ENCODE measurements at places on chromosomes 13 and 19.

DNA sequence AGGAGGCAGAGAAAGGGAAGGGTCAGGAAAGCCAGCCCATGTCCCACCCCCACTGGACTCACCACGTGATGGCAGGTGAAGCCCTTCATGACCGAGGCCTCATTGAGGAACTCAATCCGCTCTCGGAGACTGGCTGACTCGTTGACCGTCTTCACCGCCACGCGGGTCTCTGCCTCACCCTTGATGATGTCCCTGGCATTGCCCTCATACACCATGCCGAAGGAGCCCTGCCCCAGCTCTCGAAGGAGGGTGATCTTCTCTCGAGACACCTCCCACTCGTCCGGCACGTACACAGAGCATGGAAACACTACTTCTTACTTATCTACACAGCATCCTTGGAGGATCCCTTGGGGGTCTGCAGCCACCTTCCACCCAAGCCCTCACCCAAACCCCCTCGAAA is 55.7 kb downstream of the ZNF557 start:
- no peak for DNase-seq

GRCh38 chr13:114143806-114144605 is 11.6 kb upstream of the RASA3 start:
- no peak for DNase-seq

- no peak for DNase-seq
These were observed 26.0 kb downstream of the NAXD start for GRCh38 chr13:110641055-110642015.

DNA sequence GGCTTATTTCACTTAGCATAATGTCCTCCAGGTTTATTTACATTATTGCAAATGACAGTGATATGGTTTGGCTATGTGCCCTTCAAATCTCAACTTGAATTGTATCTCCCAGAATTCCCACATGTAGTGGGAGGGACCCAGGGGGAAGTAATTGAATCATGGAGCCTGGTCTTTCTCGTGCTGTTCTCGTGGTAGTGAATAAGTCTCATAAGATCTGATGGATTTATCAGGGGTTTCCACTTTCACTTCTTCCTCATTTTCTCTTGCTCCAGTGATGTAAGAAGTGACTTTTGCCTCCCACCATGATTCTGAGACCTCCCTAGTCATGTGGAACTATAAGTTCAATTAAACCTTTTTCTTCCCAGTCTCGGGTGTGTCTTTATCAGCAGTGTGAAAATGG is 109.6 kb downstream of the VWA8 start:
- no peak for DNase-seq

- no peak for DNase-seq
These were observed 366.6 kb downstream of the DNAJC15 start for GRCh38 chr13:43389983-43390382.

DNA sequence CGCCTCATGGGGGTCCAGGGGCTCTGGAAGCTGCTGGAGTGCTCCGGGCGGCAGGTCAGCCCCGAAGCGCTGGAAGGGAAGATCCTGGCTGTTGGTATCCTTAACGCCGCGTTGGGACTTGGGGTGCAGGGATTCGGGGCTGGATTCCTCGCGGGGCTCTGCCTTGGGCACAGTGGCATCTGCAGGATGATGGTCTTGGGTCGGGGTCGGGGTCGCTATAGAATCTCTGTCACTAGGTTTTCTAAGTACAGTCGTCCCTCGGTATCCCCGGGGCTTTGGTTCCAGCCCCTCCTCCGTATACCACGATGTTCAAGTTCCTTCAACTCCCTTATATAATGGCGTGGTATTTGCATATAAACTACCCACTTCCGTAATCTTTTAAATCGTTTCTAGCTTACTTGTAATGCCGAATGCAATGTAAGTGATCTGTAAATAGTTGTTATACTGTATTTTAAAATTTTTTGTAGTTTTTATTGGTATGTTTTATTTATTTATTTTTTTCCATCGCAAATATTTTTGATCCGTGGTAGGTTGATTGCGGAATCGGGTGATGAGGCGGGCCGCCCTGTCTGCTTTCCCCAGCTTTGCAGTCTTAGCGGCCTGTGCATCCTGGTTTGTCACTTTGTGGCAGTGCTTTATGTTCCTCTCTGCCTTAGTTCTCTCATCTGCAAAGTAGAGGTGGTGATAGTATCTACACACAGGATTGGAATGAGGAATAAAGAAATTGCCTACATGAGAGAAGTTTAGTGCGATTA is 606 bp downstream of the ERCC5 start:
- no peak for DNase-seq

- DNase-seq = no peak
These were observed 217.2 kb upstream of the SLC10A2 start for GRCh38 chr13:103283451-103283820.

DNA sequence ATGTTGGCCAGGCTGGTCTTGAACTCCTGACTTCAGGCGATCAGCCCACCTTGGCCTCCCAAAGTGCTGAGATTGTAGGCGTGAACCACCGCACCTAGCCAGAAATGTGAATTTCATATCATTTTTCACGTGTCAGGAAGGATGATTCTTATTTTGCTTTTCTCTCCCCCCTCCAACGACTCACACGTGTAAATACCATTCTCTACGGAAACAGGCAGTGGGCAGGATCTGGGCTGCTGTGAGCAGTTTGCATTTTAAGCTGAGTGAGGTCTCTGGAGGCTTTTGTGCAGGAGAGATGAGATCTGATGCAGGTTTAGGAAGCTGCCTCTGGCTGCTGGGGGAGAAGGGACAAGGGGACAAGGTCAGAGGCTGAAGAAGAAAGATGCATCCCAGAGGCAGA is 11.9 kb downstream of the ANKRD24 start:
- no peak for DNase-seq

- DNase-seq = no peak
These were observed 2.8 kb upstream of the SLC25A15 start for GRCh38 chr13:40786568-40786996.

DNA sequence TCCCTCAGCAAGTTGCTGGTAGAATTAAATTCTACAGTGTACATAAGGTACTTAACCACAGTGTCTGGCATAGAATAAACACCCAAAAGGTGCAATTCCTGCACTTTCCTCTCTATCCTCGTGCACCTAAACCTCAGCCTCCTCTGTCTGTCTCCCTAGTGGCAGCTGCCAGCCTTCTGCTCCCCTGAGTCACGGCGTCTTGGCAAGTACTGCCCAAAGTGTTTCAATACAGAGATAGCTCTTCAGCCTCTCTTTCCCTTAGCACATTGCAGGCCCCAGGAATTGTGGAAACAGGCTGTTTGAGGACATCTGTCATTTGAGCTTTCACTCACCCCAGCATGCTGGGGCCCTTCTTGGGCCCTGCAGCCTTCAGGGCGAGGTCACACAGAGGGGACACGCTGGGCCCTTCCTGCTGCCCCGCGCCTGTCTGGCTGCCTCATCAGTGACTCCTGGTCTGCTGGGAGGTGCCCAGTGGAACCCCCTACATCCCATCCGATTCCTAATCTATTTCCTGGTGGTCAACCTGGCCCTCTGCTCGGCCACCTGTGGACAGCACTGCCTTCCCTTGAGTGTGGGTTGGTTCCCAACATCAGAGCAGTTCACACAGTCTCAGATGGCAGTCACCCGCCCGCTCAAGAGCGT is 19.3 kb downstream of the COL4A2 start:
- no peak for DNase-seq

DNA sequence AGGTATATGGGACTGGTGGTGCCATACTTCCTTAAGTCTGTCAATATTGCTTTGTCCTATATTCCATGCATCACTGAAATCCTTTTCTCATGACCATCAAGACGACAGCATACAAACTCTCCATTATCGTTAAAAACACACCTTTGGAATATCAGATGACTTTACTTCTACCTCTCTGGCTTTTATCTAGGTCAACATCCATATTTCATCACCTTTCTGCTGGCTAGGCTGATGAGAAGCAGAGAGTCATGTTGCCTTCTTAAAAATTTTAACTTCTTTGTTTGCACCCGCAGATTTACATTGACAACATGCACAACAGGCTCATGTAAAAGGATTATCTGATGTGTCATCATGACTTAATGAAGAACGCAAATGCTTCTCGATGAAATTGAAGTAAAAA is 771.4 kb downstream of the OLFM4 start:
- no peak for DNase-seq

GRCh38 chr19:34230820-34231219 is 23.5 kb upstream of the GARRE1 start:
- no peak for DNase-seq

GRCh38 chr13:114035583-114036531 is 62.0 kb upstream of the C13orf46 start:
- DNase-seq = no peak

DNA sequence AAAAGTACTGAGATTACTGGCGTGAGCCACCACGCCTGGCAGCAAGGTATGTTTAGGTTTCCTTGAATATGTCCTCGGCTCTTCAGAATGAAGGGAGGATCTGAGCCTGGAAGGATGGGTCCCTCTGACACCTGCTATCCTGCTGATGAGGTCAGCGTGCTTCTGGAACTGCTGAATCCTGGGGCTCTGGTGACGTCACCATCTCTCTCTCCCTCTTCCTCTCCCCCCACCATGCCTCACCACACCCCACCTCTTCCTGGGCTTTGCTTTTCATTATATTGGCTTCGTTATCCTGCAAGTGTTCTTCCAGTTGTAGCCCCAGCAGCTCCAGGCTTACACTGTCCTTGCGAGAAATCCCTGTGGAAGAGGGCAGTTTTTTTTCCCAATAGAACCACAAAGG is 49.8 kb downstream of the CCNE1 start:
- no peak for DNase-seq

DNA sequence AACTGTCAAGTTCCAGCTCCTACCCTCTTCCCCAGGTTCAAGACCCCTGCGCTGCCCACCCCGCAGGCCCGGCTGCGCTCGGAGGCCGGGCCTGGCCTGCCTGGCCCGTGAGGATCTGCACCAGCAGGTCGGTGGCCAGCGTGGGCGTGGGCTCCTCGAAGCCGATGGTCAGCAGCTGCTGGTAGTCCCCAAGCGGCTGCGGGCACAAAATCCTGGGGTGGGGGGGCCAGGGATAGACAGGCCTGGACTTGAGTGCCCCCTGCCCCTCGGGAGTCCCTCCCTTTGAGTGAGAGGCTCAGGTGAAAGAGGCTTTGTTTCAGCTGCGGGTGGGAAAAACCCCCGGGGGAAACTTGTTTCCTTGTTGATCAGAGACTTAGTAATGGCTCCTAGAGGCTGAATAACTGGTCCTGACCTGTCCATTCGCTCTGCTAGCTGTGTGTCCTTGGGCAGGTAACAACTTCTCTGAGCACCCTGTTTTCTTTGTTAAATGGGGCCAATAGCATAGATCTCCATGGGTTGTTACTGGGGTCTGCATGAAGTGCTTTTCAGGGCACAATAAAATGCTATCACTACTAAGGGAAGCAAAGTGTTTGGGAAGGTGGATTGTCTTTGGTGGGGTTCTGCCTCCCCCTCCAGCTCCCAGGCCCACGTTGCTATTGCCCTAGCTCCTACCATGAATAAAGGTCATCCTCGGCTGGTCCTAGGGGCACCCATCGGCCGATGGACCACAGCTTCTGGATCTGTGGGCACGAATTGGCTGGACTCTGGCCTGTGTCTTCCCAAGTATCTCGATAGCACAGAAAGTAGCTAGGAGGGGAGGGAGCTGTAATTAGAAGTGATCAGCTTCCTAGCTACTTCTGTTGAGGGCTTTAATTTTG is 3.5 kb downstream of the C19orf67 start:
- no peak for DNase-seq

DNA sequence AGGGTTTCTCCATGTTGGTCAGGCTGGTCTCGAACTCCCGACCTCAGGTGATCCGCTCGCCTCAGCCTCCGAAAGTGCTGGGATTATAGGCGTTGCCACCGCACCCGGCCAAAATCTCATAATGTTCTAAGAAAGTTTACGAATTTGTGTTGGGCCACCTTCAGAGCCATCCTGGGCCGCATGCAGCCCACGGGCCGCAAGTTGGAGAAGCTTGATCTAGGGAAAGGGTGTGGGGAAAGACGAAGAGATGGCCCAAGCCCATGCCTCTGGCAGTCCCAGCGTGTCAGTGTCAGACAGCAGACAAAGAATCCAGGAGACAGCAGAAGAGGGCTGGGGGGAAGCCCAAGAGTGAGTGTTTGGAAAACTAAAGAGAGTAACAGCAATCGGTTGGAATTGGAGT is 17.3 kb upstream of the PNMA8C start:
- DNase-seq = no peak

DNA sequence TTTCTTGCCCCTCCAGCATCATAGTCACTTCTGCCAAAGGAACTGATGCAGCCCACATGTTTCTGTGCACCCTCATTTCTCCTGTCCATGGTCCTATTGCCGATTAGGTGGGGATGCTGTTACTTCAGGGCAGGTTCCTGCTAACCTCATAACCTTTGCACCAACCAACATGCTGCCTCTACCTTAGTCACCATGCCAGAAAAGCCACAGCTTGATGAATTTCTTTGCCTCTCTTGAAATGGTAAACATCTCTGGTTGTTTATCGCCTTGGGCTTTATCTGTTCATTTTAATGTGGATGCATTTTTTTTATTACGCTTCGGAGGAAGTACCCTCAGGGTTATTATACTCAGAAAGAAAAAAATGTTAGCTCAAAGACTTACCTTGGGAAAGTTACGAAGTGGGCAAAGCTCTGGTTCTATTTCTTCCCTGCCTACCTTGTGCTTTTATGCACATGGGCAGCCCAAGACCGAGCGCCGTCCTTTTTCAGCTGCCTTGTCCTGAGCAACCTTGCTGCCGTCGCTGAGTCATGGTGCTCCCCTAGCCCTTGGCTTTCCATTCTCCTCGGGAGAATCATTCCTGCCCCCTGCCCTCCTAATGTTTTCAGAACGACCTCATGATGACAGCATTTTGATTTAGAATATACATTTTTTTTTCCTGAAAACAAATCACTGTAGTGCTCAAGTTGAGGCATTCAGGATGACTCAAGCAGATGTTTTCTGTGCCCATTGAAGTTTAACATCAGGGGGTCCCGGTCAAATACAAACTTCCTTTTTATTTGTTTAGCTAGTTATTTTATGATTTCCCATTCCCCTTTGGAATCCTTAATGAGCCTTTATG is 280.0 kb downstream of the SHISA2 start:
- peak; percentile 1 for DNase-seq

- no peak for DNase-seq
These were observed 192.6 kb downstream of the COL4A1 start for GRCh38 chr13:110114316-110114715.

Data from NCI-H226 (cell line).